ENCODE measurements at places on chromosomes 11 and 22. TPM values are rescaled to one million over a fixed set of nuclear protein-coding genes. Genes with fewer than 3 reads are reported as not detected.

POTEH gene
- total RNA-seq, result not detected

VPS11 gene
- 30.3 TPM for total RNA-seq

SFI1 gene
- 13.7 TPM for total RNA-seq

SEPTIN3 gene
- 0.22 TPM for total RNA-seq

IRAG1 gene
- 2.1 TPM for total RNA-seq

MS4A12 gene
- not detected for total RNA-seq

USH1C gene
- not detected for total RNA-seq
